ENCODE measurements at places on chromosomes 13 and 19.
A peak's percentile ranks its signal among the peaks of the same experiment; 100 is the strongest.

DNA sequence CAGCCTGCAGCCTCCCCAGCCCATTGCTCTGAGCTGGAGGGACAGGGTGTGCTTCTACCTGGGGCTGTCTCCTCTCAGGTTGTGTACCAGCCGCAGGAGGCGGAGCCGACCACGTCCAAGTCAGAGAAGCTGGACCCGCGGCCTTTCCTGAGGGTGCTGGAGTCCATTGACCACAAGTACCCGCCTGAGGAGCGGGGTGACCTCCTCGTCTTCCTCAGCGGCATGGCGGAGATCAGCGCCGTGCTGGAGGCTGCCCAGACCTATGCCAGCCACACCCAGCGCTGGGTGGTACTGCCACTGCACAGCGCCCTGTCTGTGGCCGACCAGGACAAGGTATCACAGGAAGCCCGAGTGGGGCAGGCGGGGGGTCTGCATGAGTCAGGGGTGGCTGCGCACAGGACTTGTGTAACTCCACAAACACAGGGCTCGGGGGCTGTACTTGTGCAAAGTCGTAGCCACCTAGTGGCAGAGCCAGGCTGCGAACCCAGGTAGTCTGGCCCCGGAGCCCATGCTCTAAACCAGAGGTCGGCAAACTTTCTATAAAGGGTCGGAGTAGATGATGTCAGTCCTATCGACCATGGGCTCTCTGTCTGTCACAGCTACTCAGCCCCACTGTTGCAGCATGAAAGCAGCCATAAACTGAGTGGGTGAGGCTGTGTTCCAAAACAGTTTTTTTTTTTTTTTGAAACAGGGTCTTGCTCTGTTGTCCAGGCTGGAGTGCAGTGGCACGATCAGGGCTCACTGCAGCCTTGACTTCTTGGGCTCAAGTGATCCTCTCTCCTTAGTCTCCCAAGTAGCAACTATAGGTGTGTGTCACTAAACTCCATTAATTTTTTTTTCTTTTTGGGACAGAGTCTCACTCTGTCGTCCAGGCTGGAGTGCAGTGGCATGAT, 8.9 kb downstream of the DHX34 start:
- no peak for DNase-seq

- no peak for DNase-seq
These were observed 1.2 kb upstream of the DCLK1 start for GRCh38 chr13:36132376-36132775.

GRCh38 chr19:10291554-10292205, 1.9 kb downstream of the ICAM5 start:
- DNase-seq = no peak

DNA sequence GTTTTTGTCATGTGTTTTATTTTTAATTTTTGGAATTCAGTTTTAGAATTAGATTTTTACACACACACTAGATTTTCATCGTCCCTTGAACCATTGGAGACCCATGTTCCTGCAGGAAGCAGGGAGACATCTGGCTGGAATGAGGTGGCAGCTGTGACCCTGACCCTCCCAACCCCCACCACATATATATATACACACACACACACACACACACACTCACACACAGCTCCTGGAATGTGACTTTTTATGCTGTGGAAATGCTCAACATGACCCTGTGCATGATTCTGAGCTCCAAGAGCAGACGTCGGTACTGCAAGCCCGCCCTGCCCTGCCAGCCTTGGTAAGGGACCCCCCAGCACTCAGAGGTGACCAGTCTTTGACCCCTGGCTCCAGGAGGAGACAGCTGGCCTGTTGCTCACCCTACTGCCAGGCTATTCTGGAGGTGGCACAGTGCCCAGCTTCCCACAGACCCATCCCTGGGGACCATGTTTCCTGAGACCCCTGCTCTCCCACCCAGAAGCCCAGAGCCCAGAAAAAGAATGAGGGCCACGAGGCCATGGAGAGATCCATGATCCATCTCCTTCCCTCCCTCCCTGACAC, 103.2 kb upstream of the VSTM2B start:
- DNase-seq = no peak

GRCh38 chr19:40700083-40700482, 9.6 kb upstream of the NUMBL start:
- DNase-seq = no peak

- no peak for DNase-seq
These were observed 863.3 kb downstream of the UQCRFS1 start for GRCh38 chr19:28349604-28350003.

DNA sequence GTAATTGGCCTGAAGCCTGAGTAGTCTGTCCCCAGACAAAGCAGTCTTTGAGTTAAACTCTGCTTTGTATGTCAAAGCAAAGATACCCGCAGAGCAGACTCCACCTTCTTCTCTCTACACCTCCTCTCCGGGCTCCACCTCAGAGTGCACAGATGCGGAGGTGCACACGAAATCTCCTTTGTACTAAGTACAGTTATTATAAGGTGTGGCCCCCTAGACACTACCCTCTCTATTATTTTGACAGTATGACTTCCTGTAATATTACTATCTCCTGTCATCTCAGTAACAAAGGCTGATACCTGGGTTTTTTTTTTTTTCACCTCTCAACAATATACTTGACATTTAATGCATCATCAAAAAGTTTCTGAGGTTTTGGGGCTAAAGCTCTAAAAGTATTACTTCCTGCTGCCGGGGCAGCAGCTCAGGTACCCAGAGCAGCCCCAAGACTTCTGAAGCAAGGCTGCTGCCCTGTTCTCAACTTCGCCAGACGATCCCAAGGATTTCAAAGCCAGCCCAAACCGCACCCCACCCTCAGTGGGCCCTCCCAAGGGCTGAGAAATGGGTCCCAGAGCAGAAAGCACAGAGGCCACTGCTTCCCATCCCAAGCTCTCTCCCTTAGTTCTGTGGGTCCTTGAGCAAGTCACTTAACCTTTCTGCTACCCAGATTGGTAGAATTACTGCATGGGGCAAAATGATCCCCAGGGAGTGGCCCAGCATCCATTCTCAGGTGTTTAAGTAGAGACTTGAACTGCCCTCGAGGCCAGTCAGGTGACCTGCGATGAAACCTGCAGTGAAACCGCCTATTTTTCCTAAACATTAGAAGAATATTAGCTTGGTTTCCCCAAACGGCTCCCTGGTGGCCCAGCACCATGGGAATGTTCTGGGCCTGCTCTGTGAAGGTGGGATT, 180.6 kb downstream of the FOXO1 start:
- no peak for DNase-seq

DNA sequence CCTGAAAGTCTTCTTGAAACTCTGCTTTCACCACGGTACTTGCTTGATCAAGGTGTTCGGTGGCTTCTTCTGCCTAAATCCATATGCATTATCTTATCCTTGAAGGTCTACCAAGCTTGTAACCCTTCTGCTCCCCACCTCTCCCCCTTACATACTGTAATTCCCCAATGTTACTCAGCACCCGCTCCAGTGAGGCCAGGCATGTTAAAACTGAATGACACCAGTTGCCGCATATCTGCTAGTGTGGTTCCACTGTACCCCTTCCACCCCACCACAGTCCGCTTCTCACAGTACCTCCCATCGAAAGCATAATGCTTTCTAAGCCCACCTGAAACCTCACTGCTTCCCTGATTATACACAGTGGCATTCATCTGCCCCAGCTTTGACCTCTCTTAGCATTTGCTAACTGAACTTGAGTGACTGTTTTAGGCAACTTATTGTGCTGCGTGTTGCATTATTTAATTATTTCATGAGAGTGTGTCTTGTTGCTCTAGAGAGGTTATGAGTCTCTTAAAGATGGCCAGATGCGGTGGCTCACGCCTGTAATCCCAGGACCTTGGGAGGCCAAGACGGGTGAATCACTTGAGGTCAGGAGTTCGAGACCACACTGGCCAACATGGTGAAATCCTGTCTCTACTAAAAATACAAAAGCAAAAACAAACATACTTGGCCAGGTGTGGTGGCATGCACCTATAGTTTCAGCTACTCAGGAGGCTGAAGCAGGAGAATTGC, 87.6 kb upstream of the MBNL2 start:
- no peak for DNase-seq

- no peak for DNase-seq
These were observed at the start of gene ZSCAN5C for GRCh38 chr19:56201973-56202372. TSS of gene ZSCAN5C (plus strand) at chr19:56202273. CDS start at chr19:56205914, 3,641 bp downstream.

GRCh38 chr13:22454586-22454985, 726.2 kb upstream of the SGCG start:
- no peak for DNase-seq

DNA sequence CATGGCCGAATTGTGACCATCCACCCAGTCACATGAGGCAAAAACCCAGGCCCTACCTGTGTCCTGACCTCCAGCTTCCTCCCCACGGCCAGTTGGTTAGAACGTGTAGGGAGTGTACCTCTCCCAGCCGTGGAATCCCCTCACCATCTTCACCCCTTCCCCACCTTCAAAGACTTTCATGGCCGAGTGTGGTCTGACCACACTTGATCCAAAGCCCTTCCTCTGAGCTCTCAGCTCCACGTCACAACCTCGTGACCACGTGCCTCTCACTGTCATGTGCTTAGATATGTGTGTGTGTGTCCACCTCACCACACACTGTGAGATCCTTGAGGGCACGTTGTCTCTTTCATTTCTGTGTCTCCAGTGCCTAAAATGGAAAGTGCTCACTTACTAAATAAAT, 48.6 kb upstream of the UBE2L5 start:
- no peak for DNase-seq

DNA sequence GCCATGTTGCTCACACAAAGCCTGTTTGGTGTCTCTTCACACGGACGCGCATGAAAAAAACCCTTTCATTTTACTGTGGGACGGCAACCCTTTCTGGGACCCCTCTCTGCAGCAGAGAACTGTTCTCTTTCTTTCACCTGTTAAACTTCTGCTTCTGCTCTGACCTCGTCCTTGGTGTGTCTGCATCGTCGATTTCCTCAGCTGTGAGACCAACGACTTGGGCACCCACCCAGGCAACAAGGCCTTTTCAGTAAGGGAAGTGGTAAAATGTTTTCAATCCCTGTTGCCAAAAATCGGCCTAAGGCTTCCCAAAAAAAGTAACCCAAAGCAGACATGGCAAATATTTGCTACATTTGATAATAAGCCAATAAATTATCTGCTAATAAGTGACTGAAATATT, 515.3 kb downstream of the IRS2 start:
- no peak for DNase-seq

DNA sequence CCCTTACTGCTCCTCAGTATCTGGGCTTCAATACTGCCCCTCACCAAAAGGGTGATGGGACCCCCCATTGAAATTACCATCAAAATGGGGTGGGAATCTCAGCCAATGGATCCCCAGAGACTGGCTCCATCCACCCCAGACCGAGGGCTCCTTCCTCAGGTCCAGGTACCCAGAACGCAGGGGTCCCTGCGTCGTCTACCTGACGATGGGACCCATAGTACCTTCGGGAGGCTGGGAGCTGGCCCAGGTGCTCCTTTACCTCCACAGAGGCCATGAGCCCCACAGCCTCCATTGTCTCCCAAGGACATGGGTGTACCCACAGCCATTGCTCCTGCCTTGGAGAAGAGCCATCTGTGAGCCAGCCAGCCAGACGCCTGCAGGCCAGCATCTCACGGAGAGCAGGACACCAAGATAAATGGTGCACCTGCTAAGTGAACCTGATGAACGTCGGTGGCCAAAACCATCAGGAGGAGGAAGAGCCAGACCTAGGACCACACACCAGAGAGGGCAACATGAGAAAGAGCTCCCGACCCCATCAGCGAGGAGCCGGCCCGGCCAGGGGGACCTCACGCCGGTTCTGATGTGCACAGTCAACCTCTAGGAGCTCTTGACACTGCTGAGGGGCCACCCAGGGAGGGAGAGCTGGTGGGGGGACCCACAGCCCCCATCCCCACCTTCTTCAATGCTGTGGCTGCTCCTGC, 156.8 kb upstream of the SOX1 start:
- peak; percentile 9 for DNase-seq

DNA sequence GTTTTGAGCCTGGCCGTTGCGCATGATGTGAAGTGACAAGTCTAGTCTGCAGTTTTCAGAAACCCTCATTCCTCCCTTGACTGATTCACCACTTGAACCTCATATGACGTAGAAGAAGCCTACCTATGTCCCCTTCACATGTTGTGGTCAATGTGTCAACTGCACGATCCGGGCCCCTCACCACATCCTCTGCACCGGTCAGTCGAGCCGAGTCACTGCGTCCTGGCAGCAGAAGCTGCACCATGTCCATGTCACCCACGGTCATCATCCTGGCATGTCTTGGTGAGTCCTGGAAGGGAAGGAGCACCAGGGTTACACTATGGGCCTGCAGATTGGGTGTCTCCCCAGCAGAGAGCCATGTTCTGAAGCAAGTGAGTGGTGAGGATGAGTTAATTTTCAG, at the start of gene KIR2DL4:
Gene KIR2DL4, plus strand, starts transcription at position 201 of the 400 bp plus-strand sequence. Its CDS starts 42 bp downstream, at position 243.
- DNase-seq = no peak

- DNase-seq = no peak
These were observed 226.3 kb downstream of the FGF9 start for GRCh38 chr13:21897161-21897560.

DNA sequence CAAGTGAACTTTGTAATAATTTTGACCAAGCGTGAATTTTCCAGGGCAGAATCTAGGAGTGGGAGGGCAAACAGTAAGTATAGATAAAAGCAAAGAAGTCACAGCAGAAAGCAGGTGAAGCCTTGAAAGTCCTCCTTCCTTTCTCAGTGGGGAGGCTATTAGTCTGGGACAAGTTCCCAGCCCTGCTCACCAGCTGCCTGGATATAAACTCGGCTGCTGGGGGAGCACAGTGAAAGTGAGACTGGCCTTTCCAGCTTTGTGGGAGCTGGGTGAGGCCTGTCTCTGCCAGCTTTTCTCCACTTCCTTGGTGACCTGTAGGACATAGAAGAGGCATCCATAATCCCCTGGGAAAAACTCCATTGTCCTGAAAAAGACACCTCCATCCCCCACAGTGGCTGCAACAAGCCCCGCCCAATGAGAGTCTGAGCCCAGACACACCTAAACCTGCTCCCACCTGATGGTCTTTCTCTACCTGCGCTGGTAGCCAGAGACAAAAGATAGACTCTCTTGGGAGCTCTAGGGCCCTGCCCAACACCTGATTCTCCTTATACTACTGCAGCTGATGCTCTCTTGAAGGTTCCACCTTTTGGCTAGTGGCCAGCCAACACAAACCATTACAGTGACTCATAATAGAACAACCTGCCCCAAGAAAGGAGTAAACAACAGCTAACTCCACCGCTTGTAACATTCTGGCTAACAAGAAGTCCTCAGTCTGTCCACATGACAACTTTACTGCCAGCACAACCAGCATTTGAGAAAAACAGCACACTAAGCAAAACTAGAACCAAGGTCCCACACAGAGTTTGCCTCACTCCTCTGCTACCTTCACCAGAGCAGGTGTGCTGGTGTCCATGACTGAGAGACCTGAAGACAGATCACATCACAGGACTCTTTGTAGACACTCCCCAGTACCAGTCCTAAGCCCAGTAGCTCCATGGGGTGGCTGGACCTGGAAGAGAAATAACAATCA, 252.2 kb upstream of the SLITRK6 start:
- peak; percentile 55 for DNase-seq

Data from mucosa of gallbladder (tissue), 1 donor.